ENCODE measurements at places on chromosomes 2 and 18.

DNA sequence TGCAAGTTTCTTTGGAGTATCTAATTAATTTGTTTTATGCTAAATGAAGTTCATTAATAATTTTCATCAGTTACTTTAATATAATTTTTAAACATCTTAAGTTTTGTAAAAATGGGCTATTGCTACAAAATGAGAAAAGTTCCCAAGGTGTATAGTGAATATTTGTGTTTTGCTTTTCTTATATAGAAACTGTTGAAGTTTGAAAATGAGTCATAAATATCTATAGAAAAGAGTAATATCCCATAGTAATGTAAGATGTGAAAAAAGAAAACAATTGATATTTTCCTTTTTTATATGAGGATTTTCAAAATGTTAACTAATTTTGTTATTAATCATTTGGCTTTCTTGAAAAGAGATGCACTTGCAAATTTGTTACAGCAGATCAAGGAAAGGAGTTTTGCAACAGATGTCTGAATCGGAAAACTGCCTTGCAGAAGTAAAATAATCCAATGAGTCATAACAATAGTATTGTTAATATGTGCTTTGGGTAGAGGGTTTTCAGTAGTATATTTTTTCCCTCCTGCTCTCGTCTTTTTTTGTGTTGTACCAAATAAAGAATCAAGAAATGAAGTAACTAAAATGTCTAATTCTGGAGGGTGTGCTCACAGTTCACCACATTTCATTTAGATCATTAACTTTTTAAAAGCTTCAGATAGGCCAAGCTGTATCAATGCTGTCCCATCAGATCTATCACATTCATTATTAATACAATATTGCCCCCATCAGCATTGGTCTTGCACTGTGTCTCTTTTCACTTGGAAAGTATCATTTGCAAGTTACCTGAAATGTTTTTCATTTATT is 15.5 kb downstream of the DUSP19 start:
- no peak for DNase-seq

DNA sequence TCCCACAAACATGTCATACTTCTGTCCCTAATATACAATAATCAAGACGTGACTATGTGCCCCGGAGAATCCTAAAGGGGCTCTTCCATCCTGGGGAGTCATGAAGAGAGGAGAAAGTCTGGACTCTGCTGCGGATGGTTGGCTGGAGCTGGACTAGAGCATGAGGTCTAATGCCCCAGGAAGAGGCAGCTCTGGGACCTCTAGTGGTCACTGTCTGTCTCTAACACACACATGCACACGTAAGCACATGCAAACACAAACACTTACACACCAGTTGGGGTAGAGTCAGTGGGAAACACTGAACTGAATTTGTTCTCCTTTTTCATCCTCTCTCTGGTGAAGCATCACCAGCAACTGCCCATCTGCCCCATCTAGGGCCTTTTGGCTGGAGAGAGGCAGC is 271.6 kb downstream of the TDRD15 start:
- no peak for DNase-seq

DNA sequence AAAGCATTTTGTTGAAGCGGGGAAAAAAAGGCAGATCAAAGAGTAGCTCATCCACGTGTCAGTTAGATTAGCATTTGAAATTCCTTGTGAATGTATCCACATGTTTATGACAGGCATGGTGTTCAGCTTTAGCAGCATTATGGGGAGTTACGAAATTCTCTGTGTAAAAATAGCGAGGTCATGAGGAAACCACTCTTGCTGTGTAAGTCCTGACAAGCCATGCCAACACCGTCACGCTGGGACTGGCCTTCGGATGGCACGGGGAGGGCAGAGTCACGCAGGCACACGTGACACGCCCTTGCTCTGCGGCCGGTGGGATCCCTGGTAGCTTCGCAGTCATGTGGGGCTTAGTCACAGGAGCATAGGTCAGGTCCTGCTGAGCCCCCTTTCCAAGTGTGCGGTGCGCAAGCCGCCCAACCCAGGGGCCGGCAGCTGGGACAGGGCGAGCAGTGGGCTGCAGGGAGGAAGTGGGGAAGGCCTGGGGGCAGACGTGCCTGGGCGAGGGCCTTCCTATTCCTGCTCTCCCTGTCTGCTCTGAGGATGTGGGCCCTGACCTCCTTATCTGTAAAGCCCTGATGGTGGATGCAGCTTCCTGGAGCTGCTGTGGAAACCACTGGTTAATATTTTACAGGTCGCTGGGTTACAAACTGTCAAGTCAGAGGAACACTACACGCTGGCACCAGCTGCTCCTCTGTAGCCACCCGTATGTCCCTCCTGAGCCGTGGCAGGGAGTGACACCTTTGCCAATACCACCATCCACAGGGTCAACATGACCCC is 18.0 kb downstream of the MBP start:
- DNase-seq, result no peak

DNA sequence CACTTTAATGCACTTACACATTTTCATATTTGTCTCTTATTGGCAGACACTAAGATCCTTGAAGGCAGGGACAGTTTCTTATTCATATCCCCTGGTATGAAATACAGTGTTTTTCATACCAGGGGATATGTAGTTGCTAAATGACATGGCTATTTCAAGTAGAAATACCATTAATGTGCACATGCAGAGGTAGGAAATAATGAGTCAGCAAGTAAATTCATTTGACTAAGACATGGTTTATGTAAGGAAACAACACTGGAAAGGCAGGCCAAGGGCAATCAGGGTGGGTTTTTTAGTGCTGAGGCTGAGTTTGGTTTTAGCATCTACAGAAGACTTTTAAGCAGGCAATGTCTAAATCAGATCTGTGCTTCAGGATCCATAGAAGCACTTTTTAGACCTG is 155.9 kb downstream of the WDPCP start:
- no peak for DNase-seq

DNA sequence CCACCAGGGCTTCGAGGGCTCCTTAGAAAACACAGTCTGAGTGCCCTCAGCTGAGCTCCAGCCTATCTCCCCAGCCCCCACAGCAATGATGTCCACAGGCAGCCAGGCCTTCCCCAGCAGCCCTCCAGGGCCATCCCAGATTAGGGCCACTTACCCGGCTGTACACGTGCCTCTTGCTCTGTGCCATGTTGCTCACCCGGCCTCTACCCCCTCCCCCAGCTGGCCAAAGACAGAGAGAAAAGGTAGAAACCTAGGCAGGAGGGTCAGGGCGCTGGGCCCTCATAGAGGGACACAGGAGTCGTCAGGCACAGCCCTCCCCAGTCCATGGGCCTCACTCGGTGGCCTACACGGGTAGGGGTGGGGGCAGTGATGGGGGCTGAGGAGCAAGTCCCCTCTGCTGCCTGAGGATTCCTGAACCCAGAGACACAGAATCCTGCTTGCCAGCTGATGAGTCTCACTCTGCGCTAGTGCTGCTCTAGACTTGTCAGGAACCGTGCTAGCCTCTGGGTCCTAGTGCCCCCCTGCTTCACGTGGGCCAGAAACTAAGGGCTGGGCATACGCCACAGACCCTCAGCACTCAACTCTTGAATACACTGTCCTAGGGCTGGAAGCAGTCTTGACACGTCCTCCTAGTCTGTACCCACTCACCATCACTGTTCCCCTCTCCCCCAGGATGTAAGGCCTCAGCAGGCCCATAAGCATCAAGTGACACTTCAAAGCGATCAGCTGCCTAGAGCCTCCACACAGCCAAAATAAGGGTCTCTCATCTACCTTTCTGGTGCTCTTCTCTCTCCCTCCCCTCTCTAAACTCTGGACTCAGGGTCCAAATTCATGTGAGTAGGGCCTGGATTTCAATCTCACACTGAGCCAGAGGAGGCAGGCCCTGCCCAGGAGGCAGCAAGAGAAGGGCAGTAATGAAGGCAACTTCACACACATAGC is at the start of gene DCTN1:
TSS of gene DCTN1 (minus strand) at position 461 of the 939 bp plus-strand sequence. CDS start at position 187, 274 bp downstream.
- no peak for DNase-seq

DNA sequence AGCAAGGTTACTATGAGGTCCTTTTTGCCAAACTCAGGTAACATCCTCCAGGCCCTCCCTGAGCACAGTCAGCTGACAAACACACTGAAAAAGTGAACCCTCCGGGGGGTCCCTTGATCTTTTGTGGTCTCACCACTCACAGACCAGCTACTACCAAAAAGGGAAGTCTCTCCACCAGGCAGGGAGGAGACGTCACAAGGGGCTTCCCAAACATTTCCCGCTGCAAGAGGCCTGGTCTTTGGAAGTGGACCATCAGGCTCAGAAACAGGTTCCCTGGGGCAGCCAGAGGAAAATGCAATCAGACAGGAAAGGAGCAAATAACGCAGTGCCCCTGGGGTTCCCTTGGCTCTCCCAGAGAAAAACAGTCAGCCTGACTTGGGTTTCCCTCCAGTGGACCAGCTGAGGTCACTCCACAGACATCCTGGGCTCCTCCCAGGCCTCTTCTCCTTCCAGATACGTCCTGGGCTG is 38.7 kb upstream of the POMC start:
- no peak for DNase-seq

- no peak for DNase-seq
Measured at GRCh38 chr2:239730897-239731296, 294.2 kb downstream of the NDUFA10 start.

DNA sequence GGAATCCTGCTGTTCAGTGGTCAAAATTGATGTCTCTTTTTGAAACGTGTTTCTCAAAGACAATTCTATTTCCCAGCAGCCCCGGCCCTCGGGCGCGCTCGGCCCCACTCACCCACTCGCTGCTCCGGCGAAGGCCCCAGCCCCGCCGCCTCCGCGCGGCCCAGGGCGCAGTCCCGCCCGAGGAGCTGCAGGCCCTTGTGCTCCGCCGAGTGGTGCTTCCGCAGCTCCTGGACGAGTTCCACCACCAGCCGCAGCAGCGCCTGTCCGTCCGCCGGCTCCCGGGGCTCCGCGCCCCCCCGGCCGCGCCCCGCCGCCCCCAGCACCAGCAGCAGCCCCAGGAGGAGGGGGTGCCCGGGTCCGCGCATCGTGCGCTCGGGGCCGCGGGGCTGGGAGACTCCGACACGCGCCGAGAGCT is 413 bp downstream of the ALKAL2 start:
- no peak for DNase-seq

DNA sequence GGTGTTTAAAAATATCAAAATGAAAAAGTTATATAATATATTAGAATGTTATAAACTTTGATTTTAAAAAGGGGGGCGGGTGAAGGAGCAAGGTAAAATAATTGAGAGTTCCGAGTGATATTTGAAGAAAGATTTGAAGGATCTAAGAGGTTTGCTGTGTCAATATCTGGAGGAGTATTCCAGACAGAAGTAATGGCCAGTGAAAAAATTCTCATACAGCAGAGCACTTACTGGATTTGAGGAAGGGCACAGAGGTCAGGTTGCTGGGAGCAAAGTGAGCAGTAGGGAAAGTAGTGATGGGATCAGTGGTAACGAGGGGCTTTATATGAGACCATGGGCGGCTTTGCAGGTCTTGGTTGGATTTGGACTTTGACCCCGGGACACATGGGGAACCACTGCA is 531.5 kb downstream of the ADCYAP1 start:
- DNase-seq, result no peak

GRCh38 chr2:23293731-23294130 is 91.2 kb upstream of the KLHL29 start:
- DNase-seq, result no peak

GRCh38 chr18:44562986-44563385 is 117.7 kb upstream of the SETBP1 start:
- no peak for DNase-seq

GRCh38 chr2:85053802-85054201 is 79.4 kb upstream of the TCF7L1 start:
- DNase-seq, result no peak

GRCh38 chr2:176188774-176189680 is 559 bp downstream of the HOXD1 start:
- DNase-seq, result no peak

DNA sequence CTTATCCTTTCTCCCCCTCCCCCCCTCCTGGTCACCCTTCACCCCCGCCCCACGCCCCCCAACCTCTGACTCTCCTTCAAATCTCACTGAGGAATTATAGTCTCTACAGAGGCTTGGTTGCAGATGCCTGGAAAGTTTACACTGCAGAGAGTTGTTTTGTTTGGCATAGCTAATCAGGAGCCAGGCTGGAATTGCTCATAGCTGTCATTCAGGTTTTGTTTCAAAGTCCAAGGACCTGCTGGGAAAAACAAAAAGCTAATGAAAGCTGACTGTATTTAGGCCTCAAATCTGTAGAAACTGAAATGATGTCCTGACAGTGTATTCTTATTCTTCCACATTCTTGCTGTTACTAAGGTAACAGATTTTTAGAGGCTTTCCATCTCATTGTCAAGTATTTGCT is 22.6 kb downstream of the GREB1L start:
- DNase-seq, result no peak

DNA sequence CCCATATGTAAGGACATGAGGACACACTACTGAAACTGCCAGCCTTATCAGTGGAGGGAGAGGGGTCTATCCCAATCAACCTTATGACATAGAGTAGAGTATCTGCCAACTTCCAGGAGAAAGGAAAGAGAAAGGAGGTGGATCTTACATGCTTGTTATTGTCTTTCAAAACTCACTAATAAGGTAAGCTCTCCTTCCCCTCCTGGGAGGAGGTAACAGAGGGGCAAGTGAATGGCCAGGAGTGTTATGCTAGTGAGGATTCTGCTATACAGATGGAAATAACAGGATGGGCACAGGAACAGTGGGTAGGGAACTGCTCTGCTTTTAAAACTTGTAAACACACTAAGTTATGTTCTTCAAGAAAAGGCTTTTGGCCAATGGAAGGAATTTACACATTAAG is 1020.1 kb downstream of the TDRD15 start:
- no peak for DNase-seq

DNA sequence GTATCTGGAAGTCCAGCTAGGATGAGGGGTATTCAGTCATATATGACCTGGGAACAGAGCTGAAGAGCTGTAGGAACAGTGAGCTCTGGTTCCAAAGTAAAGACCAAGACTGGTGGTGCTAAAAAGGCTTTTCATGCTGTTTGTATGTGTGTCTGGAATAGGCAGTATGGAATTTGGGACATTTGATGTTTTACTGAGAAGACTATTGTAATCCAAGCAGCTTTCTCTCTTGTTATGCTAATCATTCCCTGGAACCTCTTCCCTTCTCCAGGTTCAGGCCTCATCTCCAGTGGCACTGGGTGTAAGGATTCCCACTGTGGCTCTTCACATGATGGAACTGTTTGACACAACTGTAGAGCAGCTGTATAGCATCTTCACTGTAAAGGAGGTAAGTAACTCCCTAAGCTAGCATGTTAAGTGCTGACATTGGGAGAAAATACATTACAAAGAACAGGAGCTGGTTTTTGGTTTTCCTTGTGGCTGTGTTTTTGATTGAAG is 23.3 kb downstream of the C2orf74 start:
- no peak for DNase-seq

DNA sequence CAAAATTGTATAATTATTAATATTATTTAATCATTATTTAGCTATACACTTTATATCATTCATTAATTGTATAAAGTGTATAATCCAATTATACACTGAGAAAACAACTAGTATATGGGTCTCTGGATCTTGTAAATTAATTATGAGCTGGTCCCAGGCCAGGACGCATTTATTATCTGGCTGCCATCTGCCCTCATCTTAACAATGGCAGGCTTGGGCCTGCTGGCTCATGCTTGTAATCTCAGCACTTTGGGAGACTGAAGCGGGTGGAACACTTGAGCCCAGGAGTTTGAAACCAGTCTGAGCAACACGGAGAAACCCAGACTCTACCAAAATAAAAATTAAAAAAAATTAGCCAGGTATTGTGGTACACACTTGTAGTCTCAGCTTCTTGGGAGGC is 502.2 kb upstream of the NRXN1 start:
- DNase-seq, result no peak
